ENCODE measurements at places on chromosomes 7 and 10.

DNA sequence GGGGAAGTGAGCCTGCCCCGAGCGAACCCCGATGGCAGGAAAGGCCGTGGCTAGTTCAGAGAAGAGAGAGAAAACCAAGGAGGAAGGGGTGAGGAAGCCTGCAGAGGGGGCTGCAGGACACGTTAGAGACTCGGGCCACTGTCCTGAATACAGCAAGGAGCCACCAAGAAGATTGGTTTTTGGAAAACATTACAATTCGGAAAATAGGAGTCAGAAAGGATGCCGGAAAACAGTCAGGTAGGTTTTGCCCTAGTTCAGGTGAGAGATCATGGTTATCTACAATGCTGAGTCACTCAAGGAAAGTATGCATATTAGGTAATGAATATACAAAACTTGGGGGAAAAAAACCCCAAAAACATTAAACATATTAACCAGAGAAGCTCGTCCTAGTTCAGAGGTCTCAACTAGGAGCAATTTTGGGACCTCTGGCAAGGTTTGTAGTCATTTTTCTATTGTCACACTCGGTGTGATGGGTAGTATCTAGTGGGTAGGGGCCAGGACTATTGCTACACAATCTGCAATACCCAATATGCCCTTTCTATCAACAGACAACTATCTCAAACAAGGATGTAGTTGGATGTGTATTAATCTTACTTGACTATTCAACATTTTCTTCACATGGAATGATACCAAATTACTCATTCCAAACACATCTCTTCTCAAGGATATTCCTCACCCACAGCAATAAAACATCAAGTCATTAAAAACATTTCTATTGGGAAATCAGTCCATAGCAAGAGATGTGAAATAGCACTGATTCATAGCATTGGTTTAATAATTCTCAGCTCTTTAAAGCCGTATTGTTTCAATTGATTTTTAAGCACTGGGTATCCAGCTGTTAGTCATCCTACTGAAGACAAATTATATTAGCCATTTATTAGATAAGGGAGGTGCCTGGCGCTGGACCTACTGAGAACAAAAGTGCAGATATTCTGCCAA, 74.4 kb upstream of the RSU1 start:
- peak; percentile 34 for DNase-seq

DNA sequence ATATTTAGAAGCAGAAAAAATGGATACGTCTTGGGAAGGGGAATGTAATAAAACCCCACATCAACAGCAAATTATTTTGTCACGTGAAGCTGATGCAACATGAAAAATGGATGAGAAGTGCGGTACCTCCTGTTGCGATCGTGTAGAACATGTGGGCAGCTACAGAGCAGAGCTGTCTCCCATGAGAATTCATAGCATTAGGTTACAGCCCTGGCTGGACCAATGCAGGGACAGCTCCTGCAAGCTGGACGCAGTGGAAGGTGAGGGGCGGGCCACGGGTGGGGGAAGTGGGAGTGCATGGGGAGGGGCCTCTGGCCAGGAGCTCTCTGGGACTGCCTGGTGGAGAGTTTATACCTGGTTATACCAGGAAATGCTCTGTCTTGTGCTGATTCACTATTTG, 120.3 kb downstream of the GATA3 start:
- no peak for DNase-seq

GRCh38 chr7:54278847-54279246, 263.3 kb upstream of the VSTM2A start:
- no peak for DNase-seq

DNA sequence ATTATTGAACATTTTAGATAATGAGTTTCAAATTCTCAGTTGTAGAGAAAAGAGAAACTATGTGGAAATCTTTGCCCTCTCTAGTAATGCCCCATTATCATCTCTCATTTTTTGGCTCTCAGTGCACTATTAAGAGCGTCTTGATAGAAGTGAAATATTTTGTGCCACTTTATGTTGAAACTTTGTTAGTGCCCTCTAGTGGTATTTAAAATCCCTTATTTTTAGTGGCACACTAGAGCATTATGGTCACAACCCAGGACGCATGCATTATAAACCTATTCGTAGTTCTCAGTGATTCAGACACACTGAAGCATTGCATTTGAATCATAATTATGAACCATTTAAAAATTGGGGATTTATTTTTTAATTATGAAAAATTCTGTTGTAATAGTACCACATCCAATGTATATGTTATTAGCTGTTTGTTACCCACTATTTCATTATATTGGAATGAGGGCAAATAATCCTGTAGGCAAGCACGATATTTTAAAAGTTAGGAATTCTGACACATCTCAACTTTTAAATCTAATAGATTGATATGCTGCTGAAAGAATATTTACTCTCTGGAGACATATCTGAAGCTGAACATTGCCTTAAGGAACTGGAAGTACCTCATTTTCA, 21.9 kb downstream of the PDCD4 start:
- no peak for DNase-seq

DNA sequence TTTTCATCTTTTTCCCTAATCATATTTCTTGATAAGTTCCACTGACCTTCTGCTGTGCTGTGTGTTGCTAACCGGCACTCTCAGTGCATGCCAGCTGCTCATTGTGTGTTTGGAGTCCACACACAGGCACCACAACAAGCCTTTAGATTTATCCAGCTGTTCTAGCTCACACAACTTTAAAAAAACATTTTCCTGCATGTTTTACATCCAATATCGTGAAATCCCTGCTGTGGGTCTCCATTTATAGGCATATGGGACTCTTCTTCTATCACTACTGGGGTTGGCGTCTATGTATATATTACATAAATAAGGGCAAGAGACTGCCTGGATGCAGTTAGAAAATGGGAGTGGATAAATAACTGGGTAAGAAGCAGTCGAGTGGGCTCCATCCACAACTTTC, 183.6 kb upstream of the ADARB2 start:
- DNase-seq: no peak

- DNase-seq: no peak
These were observed 62.0 kb downstream of the PHF14 start for GRCh38 chr7:11035661-11036060.

DNA sequence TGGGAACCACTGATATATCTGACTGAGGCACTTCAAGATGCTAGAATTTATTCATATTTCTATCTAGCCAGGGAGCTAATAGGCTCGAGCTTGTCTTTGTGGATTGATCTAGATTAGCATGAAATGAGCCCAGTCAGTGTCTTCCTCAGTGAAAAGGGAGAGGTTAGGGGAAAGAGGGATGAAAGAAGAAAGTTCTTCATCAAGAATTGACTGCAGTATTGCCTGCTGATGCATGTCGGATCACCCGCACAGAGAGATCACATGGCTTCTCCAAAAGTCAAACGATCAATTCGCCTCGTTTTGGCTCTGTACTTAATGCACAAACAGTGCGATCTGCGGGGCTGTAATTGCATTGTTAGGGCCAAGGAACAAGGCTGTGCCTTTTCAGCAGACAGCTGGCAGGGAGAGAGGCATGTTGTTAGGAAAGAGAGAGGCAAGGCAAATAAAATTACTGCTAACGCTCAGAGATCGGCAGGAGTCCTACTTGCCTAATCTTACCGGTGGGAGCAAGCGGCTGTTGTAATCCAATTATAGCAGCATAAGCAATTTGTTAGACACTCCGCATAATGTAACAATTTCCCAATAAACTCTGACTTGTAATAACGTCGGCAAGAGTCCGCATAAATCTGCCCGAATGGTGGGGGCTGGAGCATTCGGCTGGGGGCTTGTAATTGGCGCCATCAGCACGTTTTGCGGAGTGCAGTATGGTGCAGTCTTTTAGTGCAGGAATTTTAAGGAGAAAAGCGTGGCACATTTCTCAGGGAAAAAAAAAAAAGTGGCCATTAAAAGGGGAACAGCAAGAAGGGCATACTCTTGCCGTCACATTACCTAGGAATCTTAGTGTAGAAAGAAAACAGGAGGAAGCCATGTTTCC, 102.1 kb downstream of the POLL start:
- no peak for DNase-seq

- no peak for DNase-seq
These were observed 11.3 kb downstream of the LMBR1 start for GRCh38 chr7:156881679-156882078.

- DNase-seq: peak; percentile 23
These were observed 210.9 kb downstream of the DGKB start for GRCh38 chr7:14691597-14692203.

DNA sequence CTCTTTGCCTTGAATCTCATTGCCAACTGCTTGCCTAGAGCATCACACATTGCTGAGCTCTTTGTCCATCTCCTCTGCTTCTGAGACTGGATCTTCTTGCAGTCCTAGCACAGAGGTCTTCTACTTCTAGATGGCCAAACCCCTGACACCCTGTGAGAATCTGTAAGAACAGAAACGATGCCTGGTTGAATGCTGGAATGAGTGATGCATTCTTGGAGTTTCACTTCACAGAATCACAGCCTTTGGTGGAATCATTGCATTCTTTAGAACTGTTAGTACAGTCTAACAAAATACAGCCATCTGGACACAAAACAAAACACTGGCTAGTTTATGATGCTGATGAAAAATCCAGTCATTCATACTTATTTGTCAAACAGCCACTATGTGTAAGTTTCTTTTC, 141.7 kb upstream of the ITGB1 start:
- no peak for DNase-seq

GRCh38 chr10:131311661-131312477, at the start of gene TCERG1L:
Gene TCERG1L, minus strand, starts transcription at chr10:131311721. Its CDS starts 86 bp downstream, at chr10:131311635.
- peak; percentile 21 for DNase-seq

- DNase-seq: no peak
These were observed 29.9 kb downstream of the KAZALD1 start for GRCh38 chr10:101091546-101092290.

GRCh38 chr7:91286432-91286831, 22.2 kb downstream of the FZD1 start:
- DNase-seq: no peak

DNA sequence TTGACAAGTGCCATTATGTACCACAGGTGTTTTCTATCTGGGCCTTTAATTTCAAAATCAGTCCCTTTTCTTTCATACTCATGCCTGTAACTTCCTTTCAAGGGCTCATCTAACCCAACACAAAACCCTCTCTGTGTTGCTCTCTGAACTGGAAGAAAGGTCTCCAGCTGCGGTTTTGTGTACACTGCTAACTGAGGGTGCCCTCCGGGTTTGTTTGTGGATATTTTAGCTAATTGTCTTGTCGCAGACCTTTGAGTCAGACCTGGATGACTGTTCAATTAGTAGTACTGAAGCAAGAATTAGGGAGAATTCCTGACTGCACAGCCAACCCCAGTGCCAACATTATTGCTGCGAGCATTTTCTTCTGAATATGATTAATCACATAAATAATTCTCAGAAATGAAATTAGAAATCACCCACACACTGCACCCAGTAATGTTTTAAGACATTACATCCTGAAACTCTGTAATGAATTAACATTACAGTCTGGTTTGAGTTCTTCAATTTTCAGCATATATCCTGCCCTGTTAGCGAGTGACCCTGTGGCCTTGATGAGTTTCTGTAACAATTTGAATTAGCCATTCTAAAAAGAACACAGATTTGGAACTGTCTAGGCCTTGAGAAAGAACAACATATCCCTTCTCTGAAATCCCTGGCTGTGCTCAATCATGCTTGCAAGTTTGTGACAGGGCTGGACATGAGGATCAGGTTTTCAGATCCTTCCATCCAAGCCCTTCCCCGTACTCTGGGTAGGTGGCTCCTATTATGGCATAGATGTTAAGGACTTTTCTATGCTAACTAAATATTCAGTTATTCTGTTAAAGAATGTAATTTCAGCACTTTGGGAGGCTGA, 460.1 kb downstream of the PLXDC2 start:
- DNase-seq: no peak

GRCh38 chr10:103592186-103593021, 98.9 kb downstream of the NEURL1 start:
- peak; percentile 22 for DNase-seq

DNA sequence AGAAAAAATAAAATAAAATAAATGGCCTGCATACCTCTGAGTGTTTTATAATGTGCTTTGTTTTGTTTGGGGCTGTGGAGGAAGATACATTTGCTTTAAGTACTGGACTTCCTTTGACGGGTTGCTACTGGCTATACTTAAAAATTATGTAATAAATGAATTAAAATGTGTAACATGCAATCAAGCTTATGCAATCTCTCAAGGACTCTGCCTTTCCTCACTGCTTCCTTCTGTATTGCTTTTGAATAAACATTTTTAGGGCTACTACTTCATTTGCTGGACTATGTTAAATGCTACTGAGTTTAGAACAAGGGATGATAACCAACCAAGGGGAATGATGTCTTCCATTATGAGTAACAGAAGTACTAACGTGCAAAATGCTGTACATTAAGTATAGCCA, 91.6 kb downstream of the ETV1 start:
- no peak for DNase-seq

- DNase-seq: no peak
These were observed 138.2 kb upstream of the TMEM229A start for GRCh38 chr7:124171068-124171467.

- no peak for DNase-seq
These were observed 108.5 kb downstream of the PTPRN2 start for GRCh38 chr7:158479021-158479663.

- no peak for DNase-seq
These were observed 12.0 kb upstream of the SCART1 start for GRCh38 chr10:133441780-133442179.

- DNase-seq: no peak
These were observed 588.6 kb downstream of the DNAJB6 start for GRCh38 chr7:157925383-157925875.

DNA sequence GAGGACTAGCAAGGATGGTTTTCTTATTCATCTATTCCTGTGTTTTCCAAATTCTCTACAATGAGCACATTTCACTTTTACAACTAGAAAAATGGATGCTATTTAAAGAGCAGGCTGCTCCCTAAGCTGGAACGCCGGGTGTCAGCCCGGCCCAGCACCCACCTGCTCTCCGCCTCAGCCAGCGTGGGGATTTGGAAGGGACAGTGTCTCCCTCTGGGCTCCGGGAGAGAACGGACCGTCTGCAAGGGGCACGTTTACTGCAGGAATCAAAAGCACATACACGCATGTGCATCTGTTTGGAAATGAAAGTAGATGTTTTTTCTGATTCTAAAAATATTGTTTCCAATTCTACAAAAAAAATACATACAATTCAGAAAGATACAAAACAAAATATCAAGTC, 2.3 kb upstream of the JAKMIP3 start:
- DNase-seq: no peak

- no peak for DNase-seq
These were observed 30.7 kb upstream of the HSPA12A start for GRCh38 chr10:116772909-116773705.

GRCh38 chr10:99330347-99330924, 1.3 kb downstream of the CNNM1 start:
- DNase-seq: peak; percentile 2

Measured in stimulated activated CD4-positive, alpha-beta T cell treated with anti-CD3 and anti-CD28 coated beads, Interleukin-1b, Interleukin-23, amount 100 ng/mL, for 4 hours (primary cell).